NCI-H2171 treated with DMSO at 0.1 percent for 48 hours (cell line): ENCODE measurements at places on chromosomes 5 and 9.

- peak; percentile 49 for DNase-seq
Observed at GRCh38 chr5:591746-592145, 20.4 kb upstream of the CEP72 start.

DNA sequence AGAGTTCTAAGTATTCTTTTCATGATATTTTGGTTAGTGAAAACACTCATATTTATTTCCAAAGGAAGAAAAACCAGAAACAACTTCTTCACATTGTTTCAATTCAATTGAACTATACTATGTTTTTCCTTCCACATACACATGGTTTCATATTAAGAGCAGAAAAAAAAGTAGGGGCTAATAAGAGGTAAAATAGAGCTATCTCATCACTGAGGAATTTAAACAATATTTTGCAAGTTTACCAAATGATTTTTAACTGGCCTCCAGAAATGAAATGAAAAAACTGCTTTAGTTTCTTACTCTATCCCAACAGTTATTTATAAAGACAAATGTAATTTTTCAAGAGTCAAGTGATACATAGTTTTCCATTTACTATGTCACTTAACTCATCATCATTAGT is 233.5 kb downstream of the RFX3 start:
- no peak for DNase-seq

- DNase-seq = no peak
Observed at GRCh38 chr5:59540366-59540765, 353.2 kb downstream of the PDE4D start.

DNA sequence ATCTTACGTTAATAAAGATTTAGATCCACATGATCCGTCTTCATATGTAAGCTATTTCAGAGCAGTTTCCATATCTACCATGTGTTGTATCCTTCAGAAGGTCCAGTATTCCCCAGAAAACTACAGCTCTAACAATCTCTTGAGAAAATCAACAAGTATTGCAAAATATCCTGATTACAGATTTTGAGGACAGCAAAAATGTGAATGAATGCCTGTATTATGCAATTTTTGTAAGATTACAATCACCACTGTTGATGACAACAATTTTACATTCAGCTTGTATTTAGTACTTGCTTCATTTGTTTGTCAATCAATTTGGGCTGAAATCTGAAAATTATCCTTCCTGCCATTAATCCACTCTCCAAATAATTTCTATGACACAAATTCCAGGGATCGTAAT is 43.0 kb upstream of the FLT4 start:
- no peak for DNase-seq

- peak; percentile 45 for DNase-seq
Observed at GRCh38 chr5:9361835-9362234, 184.0 kb downstream of the SEMA5A start.

GRCh38 chr9:15293084-15293483 is 13.9 kb downstream of the TTC39B start:
- DNase-seq = no peak

DNA sequence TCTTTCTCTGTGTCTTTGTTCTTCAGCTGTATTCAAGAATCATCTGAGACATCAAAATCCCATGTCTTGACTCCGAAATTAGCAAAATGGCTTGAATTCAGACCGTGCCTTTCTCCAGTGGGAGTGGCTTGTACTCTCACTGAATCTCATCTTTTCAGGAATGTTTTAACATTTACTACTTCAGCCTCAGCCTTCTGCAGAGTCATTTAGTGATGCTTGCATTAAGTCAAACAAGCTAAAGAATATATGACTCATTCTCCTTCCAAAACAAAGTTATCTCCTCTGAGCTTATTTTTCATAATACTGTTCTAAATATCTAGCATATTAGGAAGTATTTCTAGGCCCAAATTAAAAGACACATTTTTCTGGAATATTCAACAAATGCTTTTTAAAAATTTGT is 205.3 kb downstream of the CDH10 start:
- DNase-seq = no peak

- DNase-seq = no peak
Observed at GRCh38 chr9:36424289-36425055, 24.4 kb upstream of the RNF38 start.

DNA sequence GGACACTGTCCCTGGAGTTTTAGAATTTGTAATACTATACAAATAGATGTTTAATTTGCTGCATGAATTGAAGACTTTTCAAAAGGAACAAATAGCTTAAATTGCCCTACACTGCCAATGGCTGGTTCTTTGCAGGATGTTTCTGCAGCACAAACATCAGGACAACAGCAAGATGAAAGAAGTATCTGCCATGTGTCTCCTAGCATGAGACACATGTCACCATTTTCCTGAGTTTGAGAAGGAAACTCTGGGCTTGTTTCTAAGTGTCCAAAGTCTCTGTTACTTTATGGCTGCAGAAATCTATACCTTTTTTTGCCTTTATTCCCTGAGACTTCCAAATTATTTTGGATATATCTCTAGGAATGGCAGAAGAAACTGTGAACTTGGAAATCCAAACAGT is 623 bp upstream of the OR13F1 start:
- no peak for DNase-seq

- DNase-seq = no peak
Observed at GRCh38 chr9:121478816-121479676, 20.6 kb downstream of the GGTA1 start.

- DNase-seq = no peak
Observed at GRCh38 chr9:84799251-84799650, 129.7 kb downstream of the NTRK2 start.

DNA sequence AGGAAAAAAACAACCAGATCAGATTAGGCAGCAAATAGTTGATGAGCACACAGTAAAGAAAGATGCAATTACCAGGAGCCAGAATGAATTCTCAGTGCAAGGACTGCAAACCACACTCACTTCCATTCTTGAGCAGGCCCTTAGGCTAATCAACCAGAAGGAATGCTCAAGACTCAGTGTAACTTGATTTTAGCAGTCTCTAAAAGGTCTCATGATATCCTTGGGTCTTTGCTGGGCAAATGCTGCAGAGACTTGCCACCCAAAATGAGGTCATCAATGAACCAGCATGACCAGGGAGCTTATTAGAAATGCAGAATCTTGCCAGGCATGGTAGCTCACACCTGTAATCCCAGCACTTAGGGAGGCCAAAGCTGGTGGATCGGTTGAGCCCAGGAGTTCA is 20.1 kb upstream of the TMEM245 start:
- DNase-seq = no peak
